T-helper 2 cell (primary cell): ENCODE measurements at places on chromosomes 5 and 9.

- no peak for DNase-seq
Measured at GRCh38 chr5:74519161-74519571, 121.4 kb downstream of the ENC1 start.

- DNase-seq: no peak
Measured at GRCh38 chr9:114501796-114502682, 3.2 kb downstream of the WHRN start.

DNA sequence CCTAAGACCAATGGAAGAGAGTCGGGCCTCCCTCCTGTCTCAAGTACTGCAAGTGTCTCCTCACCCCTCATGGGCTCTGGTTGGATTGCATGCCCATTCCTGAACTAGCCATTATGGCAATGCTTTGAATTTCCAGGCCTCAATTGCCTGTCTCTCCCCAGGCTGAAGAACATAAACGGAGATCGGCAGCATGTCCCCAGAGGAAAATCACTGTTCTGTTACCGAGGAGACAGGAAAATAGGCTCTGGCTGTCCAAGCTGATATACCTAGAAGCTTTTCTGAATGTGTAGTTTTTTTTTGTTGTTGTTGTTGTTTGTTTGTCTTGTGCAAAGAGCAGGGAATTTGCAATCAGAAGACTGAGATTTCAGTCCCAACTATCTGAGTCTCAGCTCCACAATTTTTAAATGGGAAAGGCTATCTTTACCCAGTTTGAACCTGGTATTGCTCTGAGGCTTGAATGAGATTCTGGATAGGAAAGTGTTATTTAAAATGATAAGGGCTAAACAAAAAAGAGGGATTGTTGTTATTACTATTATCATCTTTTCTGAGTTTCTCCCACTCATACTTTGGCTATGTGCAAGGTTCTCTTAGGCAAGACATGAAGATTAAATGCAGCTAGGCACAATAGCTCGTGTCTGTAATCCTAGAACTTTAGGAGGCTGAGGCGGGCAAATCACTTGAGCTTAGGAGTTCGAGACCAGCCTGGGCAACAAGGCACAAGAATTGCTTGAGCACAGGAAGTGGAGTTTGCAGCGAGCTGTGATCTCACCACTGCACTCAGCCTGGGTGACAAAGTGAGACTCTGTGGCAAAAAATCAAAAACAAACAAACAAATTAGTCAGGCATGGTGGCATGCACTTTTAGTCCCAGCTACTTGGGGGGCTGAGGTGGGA lies 77.2 kb upstream of the KLF9 start:
- no peak for DNase-seq

DNA sequence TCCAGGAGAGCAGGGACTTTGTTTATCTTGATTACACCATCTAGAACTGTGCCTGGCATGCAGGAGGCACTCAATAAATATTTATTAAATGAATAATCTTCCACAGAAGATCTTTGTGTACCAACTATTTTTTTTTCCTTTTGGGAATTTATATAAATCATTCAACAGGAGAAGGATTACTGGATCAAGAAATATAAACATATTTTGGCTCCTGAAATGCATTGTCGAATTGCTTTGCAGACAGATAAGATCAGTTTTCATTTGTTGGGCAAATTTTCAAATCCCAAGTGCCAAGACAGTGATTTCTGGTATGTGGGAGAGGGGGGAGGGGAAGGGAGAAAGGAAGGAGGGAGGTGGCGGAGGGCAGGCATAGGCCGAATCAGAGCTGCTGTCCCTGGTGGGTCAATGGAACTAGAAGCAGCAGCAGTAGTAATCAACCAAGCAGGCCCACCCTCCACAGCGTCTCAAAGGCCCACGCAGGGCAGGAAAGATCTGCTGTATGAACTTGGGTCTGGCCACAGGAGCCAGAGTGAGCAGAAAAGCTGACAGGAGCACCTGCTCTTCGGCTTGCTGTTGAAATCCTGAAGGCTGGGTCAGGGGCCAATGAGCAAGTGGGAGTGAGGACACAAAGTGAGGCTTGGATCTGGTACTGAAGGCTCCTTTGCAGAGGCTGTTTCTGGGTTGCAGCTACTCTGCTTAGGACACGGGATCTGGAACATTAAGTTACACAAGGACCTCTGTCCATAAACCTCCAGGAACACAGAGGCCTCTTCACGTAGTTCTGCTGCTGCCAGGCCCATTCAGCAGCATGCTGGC lies 15.8 kb upstream of the TRAF1 start:
- DNase-seq: no peak

- no peak for DNase-seq
Measured at GRCh38 chr9:23784962-23785361, 41.1 kb downstream of the ELAVL2 start.

DNA sequence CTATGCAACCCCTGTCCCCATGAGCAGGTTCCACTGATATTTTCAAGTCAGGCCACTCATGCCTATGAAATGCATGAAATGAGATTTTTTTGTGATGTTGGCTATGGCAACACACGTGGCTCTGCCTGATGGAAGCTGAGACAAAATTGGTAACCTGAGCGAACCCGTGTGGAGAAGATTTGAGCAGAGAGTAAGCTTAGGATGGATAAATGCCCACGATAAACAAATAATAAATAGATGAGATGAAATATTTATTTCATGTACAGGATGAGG lies 153.4 kb upstream of the IER5L start:
- no peak for DNase-seq

DNA sequence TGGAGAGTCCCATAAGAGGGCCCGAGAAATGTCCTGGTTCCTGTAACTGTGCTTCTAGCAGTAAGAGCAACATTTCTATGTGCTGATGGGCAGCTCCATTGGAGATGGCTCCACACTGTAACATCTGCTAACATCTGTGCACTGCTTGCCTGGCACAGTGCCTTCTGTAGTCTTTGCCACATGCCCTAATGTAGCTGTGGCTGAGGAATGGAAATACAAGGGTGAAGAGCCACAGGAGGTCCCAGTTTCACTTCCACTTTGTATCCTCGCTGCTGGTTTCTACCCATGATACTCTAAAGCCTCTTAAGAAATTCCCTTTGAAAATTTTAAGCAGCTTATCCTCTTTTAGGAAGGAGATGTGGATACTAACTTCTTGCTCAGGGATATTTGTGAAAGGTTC lies 97.4 kb downstream of the HOMER1 start:
- no peak for DNase-seq

DNA sequence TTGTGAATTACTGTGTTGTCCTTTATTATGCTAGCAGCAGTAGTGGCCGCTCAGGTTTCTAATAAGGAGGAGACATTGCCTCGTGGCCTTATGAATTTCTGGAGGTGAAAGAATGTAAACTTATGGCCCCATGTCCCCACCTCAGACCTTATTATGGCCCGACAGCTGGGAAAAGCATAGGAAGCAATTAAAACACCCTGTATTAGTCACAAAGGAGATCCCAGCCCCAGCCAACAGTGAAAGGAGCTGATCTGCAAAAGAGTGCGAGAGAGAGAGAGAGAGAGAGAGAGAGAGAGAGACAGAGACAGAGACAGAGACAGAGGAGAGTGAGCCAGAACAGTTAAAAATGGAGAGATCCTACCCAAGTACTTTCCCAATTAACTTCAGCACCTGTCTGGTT lies 269.3 kb downstream of the DMRT2 start:
- DNase-seq: no peak

DNA sequence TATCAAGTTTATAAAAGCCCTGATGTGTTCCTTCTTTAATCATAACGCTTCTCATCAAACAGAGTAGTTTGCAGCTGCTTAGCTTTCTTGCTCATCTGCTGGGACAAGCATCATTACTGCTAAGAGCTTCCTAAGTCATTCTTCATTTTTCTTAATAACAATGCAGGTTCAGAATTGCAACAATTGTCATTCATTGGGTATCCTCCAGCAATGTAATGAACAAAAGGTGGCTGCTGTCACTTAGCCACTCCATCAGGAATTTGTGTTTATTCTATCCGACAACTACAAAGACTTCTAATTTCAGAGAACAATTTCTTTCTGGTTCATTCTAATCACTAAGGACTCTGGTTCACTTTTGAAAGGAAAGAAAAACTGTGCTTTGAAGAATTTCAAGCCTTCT lies 836.7 kb upstream of the CDH10 start:
- no peak for DNase-seq

- no peak for DNase-seq
Measured at GRCh38 chr5:54822324-54822687, 163.1 kb downstream of the ESM1 start.

- DNase-seq: no peak
Measured at GRCh38 chr9:37555786-37556185, 20.4 kb downstream of the FBXO10 start.

DNA sequence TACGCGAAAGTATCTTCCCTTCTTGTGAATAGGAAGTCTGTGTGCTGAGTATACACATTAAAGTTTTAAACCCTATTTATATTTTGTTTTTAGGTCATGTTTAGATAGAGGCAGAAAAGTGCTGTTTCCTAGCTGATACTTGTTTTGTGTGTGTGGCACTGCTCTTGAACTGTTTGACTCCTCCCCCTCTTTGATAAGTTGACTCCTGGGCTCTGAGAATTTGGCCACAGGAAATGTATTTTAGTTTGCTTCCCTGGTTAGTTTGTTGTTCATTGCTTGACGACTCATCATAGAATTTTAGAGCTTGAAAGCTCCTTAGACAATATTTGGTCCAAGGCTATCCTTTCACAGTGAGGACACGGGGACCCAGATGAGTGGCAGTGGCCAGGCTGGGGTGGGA lies 2.0 kb upstream of the CDC14B start:
- no peak for DNase-seq

DNA sequence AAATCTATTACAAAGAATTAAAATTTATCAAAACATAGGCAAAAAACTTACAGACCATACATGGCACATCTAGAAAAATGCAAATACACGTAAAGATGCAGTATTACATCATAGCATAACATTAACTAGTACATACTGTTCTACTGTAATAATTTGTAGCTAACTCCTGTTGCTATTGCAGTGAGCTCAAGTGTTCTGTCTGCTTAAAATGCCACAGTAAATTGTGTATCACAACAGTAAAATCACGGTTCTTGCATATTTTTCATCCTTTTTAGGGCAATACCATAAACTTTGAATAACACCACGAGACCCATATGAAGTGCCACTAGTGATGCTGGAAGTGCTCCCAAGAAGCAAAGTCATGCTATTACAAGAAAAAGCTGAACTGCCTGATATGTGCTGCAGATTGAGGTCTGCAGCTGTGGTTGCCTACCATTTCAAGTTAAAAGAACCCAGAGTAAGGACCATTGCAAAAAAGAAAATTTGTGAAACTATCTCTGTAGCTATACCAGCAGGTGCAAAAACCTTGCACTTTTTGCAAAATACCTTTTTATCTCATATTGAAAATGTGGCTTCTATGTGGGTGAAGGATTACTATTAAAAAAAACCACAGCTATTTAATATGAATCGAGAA lies 14.2 kb downstream of the HOMER1 start:
- DNase-seq: peak; percentile 77

DNA sequence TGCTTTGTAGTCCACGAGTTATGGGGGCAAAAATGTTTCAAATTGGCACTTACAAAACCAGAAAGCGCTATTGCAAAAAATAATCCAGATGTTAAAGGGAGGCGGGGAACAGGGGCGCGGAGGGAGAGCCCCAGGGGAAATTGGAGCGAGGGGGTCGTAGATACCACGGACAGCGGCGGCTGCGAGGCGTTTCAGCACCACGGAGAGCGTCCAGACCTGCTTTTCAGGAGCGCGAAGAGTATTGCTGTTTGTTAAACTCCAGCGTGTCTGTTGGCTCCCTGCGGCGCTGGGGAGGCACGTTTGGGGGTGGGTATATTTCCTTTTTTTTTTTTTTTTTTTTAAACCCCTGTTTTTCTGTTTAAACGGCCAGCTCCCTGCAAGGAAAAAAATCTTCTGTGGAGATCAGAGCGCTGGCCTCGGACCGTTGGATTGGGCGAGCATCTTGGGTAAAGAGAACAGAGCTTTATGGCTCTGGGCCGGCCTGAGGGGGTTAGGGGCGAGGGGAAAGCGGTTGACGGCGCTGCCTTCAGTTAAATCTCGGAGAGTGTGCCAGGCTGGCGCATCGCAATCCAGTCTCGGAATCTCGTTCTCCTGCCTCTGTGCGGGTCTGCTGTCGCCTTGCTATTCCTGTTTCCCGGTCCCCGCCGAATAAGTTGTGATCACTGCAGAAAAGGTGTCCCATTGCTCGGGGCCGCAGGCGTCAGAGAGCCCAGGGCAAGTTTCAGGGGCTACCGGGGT lies at the start of gene GLRA1:
TSS of gene GLRA1 (minus strand) at position 288 of the 738 bp plus-strand sequence. CDS start 302 bp downstream, outside the sequence.
- peak; percentile 18 for DNase-seq
